Fibroblast of skin of left biceps (primary cell): ENCODE measurements at places on chromosomes 6 and 20.

- DNase-seq: no peak
Observed at GRCh38 chr6:82381278-82381677, 17.7 kb downstream of the TPBG start.

DNA sequence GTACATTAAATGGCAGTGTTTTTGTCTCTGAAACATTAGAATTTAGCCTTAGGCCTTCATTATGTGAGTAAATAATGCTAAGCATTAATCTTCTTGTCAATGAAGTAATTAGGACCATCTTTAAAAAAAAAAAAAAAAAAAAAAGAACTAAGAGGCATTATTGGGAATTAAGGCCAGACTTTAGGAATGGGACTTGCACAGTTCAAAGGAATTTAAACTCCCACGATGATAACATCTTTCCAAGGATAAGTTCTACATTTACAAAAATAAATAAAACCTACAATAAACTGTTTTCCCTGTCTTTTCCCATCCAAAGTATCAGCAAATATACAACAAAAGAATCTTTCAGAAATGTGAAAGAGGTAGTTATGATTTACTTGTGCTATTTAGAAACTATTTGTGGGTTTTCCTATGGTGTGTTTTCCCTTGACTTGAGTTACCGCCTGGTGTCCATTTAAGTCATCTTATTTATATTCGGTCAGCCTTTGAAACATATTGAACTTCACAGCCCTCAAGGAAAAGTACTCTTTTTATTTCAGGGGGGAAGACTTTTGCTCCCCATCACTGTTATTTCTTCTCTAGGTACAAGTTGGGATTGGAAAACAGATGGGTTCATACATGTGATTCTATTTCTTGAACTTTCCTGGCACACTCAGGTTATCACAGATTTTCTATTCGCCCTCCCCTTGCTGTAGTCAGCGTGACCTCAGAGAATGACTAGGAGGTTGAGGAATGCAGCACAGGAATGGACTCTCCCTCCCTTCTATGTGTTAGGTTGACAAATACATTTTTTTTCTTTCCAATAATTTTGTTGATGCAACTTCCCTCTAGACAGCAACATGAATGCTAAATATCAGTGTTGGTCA is 13.6 kb downstream of the STMND1 start:
- DNase-seq: peak; percentile 76

- no peak for DNase-seq
Observed at GRCh38 chr6:46764961-46765360, 18.2 kb downstream of the ANKRD66 start.

DNA sequence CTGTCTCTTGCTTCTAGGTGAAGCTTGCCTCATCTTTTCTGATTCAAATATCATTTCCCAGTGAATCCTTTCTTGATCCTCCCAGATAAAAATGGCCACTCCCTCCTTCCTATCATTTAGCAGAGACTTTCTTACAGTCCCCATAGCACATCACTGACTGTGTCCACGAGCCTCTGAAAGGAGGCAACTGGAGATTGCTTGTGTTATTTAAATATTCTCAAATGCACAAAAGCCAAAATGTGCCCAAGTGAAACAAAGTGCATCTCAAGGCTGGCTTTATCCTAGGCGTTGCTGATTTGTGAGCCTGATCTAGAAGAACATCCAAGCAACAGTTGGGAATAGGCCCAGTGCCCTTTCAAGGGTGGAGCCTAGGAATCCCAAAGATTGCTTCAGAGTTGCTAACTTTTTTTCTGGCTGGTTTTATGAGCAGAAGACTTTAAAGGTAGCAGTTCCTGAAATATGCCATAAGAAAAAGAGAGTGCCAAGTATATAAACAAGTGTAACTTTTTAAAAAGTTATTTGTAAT is 393.6 kb downstream of the CD83 start:
- no peak for DNase-seq

DNA sequence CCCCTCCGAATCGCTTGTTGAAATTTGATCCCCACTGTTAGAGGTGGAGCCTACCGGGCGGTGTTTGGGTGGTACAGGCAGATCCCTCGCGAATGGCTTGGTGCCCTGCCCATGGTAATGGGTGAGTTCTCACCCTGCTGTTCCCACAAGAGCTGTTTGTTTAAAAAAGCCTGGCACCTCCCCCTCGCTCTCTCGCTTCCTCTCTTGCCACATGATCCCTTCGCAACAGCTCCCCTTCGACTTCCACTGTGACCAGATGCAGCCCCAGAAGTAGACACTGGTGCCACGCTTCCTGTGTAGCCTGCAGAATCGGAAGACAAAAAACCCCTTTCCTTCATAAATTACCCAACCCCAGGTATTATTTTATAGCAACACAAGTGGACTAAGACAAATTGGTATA is 292.2 kb upstream of the QKI start:
- DNase-seq: no peak

GRCh38 chr6:135179372-135179771 is 1.7 kb upstream of the MYB start:
- no peak for DNase-seq

- DNase-seq: no peak
Observed at GRCh38 chr20:22403022-22403631, 181.2 kb downstream of the FOXA2 start.

GRCh38 chr20:61705386-61706258 is 360.1 kb downstream of the TAF4 start:
- DNase-seq: no peak

- no peak for DNase-seq
Observed at GRCh38 chr6:105336986-105337385, 65.9 kb downstream of the PREP start.

- no peak for DNase-seq
Observed at GRCh38 chr20:59398537-59399205, 98.3 kb downstream of the EDN3 start.

DNA sequence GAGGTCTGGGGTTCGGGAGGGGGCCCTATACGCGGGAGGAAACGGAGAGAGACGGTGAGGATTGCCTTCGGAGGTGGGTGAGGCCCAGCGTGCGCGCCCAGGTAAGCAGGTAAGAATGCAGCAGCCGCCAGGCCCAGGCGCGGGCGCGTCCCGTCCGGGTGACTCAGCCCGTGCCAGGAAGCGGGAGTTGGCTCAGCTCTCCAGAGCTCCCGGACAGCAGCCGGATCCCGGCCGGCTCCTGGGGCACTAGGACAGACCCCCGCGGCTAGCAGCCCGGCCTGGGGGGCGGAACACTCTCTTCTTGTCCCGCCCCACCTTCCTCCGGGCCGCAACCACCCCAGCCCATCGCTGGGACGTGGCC is 1.5 kb upstream of the MDFI start:
- DNase-seq: no peak

DNA sequence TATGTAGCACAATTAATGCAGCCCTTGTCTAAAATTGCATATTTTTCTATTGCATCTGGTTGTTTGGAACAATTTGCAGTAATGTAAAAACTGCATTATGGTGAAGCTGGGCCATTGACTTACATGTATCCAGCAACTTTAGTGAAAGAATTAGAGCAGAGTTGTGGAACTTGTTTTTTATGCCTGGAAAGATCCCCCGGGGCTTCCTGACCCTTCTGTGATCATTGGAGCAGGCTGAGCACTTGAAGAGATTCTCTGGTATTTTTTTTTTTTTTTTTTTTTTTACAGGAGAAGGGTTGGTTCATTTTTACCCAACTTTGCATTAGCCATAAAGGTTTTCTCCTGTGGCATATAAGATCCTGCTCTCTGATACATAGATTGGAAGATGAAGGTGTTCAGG is 45.0 kb downstream of the LIN28B start:
- DNase-seq: no peak

DNA sequence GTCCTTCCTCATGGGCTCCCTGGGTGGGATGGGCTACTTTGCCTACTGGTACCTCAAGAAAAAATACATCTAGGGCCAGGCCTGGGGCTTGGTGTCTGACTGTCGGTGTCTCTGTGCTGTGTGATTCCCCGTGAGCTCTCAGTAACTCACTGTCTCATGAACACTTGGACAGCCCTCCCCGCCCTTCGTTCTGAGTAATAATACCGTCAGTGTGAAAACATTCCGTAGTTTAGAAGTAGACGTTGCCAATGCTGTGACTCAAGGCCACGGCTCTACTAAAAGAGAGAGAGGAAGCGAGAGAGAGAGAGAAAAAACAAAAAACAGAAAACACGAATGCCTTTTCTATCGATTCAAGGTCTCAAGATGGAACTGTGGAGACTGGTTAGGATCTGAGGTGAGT is 31.8 kb downstream of the FITM2 start:
- peak; percentile 31 for DNase-seq

DNA sequence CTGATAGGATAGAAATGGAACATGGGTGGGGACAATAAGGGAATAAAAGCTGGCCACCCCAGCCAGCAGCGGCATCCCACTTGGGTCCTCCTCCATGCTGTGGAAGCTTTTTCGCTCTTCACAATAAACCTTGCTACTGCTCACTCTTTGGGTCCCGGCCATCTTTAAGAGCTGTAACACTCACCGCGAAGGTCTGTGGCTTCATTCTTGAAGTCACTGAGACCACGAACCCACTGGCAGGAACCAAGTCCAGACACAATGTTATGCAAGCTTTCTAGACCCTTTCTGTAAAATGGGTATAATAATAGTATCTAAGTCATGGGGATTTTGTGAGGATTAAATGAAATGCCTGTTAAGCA is 48.9 kb upstream of the EZR start:
- no peak for DNase-seq

DNA sequence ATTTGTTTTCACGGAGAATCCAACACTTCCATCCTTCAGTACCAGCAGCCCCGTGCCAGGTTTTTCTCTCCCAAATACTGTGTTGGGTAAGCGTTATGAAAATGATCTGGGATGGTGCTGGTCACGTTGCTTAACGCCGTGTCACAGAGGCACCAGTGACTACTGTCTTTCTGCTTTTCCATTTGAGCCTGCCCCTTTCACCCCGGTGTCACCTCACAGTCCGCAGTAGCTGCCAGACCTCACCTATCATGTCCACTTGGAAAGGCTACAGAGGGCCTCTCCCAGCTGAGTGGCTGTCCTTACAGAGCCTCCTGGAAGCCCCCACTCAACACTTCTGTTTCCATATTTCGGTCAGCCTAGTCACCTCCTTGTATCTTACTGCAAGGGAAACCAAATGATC is 176.5 kb upstream of the ARID1B start:
- DNase-seq: no peak

GRCh38 chr6:47075168-47075567 is 33.0 kb upstream of the ADGRF1 start:
- DNase-seq: no peak

- no peak for DNase-seq
Observed at GRCh38 chr20:11231742-11232648, 558.2 kb upstream of the JAG1 start.

DNA sequence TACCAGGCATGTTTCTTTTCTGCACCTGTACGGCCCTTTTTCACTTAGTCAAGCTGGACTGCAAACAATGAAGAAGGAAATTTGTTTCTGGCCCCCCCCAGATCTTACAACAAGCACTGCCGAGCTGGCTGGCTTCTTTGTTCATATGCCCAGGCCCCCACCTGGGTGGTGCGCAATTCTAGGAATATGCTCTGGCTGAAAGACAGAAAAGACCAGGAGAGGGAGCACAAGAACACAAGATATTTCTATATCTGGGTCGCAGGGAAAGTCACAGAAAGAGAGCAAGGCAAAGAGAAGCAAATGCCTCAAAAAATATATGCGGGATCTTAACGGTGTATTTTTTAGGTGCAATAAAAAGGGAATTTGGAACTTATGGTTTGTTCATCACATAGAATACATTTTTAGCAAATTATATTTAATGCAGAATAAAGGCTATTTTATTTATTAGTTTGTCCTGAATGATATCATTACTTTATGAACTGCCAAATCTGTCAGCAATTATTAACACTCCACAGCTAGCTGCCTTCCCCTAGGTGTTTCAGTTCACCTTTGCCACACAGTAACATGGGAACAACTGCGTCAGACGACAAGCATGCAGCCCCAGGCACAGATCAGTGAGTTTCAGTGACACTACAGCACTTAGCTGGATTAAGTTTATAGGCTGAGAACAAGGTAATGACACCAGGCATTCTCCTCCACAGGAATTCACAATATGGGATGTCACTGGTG is 76.5 kb downstream of the GJA10 start:
- DNase-seq: peak; percentile 26

DNA sequence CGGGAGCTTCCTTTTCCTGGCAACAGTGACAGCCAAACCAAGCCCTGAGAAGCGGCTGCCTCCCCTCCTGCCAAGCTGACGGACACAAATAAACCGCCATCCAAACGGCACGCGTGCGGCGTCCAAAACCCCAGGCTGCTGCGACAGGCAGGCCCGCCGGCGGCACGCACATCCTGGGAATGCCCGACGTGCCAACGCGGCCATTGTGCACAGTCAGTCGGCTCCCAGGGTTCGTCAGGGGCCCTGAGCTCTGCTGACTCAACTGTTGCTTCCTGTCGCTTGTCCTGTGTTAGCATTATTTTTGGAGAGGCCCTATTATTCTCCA is 6.8 kb downstream of the JAG1 start:
- no peak for DNase-seq

DNA sequence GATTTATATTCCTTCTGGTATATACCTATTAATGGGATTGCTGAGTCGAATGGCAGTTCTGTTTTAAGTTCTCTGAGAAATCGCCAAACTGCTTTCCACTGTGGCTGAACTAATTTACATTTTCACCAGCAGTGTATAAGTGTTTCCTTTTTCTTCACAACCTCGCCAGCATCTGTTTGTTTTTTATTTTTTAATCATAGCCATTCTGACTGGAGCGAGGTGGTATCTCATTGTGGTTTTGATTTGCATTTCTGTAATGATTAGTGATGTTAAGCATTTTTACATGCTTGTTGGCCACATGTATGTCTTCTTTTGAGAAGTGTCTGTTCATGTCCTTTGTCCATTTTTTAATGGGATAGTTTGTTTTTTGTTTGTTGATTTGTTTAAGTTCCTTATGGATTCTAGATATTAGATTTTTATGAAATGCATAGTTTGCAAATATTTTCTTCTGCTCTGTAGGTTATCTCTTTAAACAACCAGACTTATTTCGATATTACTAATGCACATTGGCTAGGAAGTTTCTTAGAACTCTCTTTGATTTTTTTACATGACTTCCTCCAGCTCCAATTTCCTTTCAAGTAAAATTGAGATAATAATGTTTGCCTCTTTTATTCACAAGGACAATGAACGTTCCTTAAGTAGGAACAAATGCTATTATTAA is 12.2 kb upstream of the VNN1 start:
- no peak for DNase-seq

DNA sequence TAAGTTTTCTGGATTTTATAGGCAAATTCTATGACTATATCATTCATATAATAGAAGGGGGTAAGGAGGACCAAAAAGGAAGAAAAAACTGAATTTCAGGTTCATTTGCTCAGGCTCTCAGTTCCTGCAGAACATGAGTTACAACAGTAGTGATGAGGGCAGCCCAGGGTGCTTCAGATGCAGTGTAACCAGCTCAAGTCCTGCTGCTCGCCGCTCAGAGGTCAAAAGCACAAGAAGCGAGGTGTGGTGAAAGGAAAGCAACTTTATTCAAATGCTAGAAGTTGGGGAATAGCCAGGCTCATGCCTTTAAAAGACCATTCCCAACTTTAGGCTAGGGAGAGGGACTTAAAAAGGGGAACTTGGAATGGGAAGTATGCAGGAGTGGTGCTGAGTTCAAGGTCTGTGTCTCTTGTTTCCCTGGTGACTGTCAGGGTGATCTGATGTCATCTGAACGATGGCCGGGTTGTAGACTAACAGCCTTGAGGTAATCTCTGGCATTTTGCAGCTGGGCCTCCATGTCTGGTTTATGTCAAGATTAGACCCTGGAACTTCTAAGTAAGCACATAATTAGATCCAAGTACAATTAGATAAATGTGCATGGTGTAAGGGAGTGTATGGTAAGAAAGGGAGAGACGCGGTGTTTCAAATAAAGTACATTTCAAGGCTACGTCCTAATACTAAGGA is 14.5 kb upstream of the SEC63 start:
- no peak for DNase-seq
